GM13976 (cell line): ENCODE measurements at places on chromosomes 6 and 20.

DNA sequence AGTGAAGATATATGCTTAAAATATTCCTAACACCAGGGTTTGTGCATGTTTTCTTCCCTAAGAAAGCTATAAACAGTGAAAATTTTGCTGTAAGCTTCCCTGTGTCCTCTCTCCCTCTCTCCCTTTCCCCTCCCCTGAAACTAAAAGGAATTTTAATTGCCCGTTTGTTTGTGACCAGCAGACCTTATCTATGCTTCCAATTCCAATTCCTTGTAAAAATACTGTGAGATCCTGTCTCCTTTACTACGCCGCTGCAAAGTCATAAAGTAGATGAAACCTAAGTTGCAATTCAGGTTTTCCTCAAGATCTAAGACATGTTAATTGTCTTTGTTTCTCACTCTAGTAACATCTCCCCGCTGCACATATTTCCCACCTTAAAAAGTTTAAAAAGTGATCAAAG lies 82.3 kb downstream of the DNAH8 start:
- DNase-seq = no peak

DNA sequence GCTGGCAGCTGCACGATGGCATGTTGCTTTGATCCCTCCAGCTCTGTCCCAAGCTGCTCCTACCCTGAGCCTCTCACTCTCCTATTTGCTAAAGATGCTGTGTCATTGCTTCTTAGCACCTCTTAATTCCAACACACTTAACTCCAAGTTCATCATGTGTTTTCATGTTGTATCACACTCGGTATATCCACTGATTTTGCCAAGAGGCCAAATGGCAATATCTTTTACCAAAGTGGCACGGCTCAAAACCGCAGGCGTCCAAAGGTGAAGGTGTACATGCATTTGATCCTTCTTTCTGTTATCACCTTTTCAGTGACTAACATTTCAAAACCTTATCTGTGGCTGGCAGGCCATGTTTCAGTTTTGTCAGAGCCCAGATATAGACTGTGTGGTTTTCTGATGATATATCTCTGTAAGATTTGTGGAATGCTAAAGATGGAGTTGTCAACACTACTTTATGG lies 217.0 kb downstream of the TBX18 start:
- DNase-seq = no peak

GRCh38 chr6:145895802-145896201 lies 68.4 kb downstream of the SHPRH start:
- DNase-seq = no peak

GRCh38 chr6:111184827-111185532 lies 97.7 kb downstream of the SLC16A10 start:
- DNase-seq = no peak

DNA sequence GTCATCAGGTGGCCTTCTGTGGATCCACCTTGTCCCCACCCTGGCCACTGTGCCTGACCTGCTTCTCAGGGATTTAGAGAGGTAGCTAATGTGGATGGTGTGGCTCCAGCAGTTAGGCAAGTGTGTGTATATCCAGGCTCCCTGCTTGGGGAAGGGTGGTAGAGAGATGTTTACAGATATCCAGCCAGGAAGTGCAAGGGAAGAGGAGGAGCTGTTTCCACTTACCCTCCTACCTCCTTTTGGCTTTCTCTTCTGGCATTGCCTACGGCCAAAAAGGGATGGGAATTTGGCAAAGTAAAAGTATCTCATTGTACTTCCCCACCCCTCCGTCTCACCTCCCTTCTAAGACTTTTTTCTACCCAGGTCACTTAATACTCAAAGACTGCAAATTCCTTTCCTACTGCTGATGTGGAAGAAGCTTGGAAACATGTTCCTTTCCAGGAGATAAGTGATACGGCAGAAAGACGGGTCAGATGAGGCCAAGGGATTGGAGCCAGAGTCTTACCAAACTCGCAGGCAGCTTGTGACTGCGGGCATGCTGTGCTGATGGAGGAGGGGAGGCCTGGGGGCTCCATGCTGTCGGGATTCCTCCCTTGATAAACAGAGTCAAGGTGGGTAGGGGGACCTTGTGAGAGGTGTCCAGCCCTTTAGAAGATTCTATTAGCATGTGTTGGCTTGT lies 253.4 kb downstream of the PRL start:
- DNase-seq = no peak

- no peak for DNase-seq
Observed at GRCh38 chr6:139644821-139645220, 270.4 kb upstream of the CITED2 start.

GRCh38 chr20:35604449-35604747 lies 11.2 kb upstream of the SPAG4 start:
- no peak for DNase-seq

DNA sequence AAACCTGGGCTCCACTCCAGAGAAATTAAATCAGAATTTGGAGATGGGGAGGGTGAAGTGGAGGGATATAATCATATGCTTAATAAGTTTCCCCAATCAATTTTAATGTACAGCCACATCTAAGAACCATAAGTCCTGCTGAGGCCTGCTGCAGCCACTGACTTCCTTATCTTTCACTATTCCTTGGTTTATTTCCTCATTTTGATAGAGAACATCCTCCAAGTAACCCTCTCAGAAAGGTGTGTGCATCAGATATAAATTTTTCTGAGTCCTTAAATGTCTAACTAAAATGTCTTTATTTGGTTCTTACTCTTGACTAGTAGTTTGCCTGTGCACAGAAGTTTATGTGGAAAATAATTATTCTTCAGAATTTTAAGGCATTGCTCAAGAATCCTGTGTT lies 23.7 kb upstream of the SIRT5 start:
- DNase-seq = no peak

DNA sequence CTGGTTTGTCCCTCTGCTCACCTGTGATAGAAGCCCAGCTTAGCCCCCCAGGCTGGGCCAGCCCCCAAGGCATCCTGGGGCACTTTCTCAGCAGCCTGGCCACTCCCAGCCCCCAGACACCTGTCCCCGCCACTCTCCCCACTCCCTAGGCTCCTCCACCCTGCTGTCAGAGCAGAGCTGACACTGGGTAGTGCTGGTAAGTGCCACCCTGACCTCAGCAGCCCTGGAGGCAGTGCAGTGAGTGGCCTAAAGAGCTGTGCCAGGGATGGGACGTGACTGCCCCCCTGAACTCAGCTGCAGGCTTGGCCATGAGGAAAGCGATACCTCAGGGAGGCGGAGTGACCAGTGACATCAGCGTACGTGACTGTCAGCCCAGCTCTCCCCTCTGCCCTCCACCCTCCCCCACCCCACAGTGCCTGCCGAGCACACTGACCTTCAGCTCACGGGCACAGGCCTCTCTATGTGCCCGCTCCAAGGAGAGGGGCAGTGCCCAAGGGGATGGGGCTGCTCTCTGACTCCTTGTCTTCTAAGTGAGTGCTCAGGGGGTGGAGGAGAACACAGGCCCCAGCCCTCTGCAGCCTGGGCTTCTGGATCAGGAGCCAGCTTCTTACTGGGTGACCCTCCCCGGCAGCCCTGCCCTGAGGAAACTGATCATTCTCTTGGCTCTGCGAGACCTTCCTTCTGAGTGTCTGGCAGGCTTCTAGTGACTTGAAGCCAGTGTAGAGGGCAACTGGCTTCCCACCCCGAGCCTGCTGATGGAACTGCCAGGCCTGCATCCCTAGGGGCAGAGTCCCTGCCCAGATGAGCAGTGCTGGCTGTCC lies 172.7 kb downstream of the MRPL14 start:
- no peak for DNase-seq

GRCh38 chr20:63890616-63891015 lies 4.3 kb upstream of the DNAJC5 start:
- no peak for DNase-seq

DNA sequence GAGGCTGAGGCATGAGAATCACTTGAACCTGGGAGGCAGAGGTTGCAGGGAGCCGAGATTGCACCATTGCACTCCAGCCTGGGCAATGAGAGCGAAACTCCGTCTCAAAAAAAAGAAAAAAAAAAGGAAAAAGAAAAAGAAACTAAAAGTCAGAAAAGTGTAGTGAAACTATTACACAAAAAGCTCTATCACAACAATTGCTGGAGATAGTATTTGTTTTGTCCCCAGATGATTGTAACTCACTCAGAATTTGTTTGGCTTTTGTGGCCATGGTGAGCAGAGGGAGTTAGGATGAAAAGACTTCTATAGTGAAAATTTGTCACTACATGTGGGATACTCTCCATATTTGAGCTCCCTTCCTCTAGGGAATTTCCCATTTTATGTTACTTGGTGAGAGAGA lies 5.2 kb upstream of the GOPC start:
- no peak for DNase-seq

DNA sequence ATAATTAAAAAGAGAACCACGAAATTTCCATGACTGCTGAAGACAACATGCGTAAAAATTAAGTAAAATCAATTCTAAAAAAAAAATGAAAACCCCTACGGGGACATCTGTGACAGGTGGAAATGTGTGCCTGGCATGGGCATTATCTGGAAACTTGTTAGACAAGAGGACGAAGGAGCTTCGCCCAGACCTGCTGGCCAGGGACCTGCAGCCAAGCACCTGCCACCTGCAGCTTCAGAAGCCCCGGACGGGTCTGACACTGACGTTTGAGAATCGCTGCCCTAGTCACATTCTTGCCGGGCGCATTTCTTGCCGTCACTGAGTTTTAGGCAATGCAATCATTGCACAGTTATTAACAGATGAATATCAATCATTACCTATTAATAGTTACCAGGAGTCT lies 140.3 kb downstream of the SMOC2 start:
- no peak for DNase-seq

DNA sequence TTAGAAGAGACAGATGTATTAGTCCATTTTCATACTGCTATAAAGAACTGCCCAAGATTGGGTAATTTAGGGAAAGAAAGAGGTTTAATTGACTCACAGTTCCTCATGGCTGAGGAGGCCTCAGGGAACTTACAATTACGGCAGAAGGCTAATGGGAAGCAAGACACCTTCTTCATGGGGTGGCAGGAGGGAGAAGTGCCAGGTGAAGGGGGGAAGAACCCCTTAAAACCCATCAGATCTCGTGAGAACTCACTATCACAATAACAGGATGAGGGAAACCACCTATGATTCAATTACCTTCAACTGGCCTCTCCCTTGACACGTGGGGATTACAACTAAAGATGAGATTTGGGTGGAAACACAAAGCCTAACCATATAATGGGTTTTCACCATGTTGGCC lies 28.9 kb upstream of the PNRC1 start:
- no peak for DNase-seq

DNA sequence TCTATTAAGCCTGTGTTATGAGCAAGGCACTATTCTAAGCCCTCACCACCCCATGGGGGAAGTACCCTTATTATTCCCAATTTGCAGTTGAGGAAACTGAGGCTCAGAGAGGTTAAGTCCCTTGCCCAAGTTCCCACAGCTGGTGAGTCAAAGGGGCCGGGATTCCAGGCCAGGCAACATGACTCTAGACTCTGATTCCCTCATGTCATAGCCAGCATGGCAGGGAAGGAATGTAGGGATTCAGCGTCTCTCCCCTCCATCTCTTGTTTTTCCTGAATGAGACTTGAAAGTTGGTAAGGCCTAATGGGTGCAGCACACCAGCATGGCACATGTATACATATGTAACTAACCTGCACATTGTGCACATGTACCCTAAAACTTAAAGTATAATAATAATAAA lies 6.7 kb downstream of the C6orf132 start:
- no peak for DNase-seq

- DNase-seq = no peak
Observed at GRCh38 chr6:128892079-128892478, 9.1 kb downstream of the LAMA2 start.

- DNase-seq = no peak
Observed at GRCh38 chr6:170000071-170000843, 248.8 kb downstream of the ERMARD start.

DNA sequence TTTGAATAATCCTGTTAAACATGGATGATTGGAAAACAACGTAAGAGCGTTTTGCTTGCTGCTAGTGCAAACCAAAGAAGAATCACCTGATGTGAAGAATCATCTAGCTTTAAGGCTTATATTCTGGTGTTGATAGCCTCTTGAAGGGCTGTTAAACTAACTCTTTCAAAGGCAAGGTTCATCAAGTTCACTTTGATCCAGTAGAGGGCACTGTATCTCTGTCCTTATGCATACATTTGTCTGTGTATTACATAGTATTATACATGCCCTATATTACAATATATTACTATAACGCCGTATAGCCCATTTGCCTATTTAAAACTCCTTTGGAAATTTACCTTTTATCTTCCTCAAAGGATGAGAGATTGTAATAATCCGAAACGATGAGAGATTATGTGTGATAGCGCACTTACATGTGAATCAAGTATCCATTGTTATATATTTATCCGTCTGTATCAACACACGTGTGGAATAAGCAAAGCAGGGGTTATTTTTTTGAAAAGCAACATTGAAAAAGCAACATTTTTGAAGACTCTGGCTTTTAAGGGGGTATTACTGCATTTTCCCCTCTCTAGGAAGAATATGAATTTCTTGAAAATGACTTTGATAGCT lies 50.8 kb upstream of the NRN1 start:
- DNase-seq = peak; percentile 62

DNA sequence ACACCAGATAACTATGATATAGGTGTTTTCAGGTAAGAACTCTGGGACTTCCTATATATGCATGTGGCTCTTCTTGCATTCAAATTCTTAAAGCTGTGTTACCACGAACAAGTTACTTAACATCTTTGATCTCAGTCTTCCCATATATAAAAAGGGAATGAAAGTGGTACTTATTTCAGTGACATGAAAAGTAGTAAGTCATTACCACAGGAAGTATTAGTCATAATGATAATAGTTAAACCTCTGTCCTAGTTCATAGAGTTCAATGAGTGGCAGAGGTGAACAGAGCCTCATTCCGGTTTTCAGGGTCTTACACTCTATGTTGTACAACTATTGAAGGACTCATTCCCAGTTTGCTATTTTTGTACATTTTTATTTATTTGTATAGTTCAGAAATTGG lies 237.0 kb downstream of the NKAIN2 start:
- DNase-seq = no peak

DNA sequence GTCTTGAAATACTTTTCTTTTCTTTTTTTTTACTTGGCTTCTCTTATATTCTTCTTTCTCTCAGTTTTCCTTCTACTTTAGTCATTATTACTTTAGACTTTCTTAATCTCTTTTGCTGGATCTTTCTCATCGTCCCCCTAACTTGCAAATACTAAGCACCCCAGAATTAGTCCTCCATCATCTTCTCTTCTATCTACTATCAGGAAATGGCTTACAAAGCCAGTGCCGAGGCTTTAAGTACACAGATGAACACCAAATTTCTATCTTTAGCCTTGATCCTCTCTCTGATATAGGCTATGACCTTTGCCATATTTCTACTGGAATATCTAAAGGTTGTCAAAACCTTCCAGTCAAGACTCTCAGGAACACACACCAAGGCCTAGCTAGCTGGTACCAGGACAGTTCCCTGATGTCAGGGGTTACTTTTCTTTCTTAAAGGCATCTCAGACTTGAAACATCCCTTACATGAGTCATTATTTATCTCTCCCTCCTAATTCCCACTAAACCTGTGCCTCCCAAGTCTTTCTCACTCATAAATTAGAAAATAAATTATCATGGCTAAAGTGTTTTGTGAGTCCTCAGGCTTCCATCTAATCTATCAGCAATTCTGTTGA lies 278.6 kb upstream of the TCF21 start:
- DNase-seq = no peak
